ENCODE measurements at places on chromosomes 5 and 9.

DNA sequence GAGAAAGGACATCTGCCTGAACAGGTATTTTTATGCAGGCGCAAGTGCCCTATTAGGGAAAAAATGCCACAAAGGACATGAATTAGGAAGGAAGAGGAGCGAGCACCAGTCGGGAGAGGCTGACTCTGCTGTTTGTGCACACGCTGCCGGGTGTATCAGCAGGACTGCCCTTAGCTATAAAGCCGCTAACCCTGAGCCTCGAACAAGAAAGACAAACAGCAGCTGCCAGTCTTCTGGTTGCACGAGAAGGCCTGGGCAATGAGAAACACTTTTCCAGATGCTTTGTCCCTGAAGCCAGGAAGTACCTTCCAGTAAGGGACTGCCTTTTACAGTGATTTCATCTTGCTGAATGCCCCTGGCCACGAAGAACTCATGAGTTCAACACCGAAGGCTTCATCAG is 12.6 kb downstream of the QSOX2 start:
- no peak for DNase-seq

DNA sequence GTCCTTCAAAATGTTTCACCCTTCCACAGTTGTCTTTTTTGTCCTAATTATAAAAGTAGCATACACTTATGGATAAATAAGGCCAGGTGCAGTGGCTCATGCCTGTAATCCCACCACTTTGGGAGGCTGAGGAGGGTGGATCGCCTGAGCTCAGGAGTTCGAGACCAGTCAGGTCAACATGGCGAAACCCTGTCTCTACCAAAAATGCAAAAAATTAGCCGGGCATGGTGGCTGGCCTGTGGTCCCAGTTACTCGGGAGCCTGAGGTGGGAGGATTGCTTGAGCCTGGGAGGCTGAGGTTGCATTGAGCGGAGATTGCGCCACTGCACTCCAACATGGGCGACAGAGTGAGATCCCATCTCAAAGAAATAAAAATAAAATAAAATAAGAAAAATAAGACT is 1.6 kb downstream of the C5orf52 start:
- no peak for DNase-seq

- no peak for DNase-seq
These were observed 75.3 kb upstream of the NR4A3 start for GRCh38 chr9:99746406-99746805.

DNA sequence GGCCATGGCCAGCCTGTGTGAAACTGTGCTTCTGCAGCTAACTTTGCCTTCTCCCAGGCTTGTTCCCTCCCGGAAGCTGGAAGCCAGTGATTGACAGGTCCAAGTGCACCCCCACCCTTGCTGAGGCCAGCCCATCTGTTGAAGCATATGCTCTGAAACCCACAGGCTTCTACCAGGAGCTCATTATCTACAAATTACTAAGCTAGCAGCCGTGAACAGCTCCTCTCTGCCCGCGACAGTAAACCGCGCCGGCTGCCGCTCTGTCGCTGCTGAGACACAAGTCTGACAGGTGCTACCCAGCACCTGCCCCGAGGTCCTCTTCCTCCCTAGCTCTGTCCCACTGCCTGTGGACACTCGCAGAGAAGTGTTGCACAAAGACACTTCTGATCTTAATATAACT is 490.9 kb downstream of the GADD45G start:
- DNase-seq: no peak

DNA sequence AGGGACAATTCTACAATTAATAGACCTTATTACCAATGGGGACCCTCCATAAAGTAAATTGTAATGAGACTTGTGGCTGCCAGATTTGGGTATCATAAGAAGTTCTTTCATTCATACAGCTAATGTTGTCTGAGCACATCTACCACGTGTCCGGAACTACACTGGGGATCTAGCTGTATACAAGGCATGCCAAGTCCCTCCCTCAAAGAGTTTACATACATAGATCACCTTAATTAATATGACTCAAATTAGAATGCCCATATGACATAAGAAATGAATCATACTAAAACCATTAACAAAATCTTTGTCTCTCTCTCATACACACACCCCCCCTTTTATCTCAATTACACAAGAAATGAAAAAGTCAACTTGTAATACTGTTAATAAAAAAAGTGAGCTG is 18.0 kb upstream of the NR4A3 start:
- DNase-seq: no peak
